Activated gamma-delta T cell treated with Interleukin-2 at 50 U/mL for 16 hours (primary cell): ENCODE measurements at places on chromosomes 7 and 10.

DNA sequence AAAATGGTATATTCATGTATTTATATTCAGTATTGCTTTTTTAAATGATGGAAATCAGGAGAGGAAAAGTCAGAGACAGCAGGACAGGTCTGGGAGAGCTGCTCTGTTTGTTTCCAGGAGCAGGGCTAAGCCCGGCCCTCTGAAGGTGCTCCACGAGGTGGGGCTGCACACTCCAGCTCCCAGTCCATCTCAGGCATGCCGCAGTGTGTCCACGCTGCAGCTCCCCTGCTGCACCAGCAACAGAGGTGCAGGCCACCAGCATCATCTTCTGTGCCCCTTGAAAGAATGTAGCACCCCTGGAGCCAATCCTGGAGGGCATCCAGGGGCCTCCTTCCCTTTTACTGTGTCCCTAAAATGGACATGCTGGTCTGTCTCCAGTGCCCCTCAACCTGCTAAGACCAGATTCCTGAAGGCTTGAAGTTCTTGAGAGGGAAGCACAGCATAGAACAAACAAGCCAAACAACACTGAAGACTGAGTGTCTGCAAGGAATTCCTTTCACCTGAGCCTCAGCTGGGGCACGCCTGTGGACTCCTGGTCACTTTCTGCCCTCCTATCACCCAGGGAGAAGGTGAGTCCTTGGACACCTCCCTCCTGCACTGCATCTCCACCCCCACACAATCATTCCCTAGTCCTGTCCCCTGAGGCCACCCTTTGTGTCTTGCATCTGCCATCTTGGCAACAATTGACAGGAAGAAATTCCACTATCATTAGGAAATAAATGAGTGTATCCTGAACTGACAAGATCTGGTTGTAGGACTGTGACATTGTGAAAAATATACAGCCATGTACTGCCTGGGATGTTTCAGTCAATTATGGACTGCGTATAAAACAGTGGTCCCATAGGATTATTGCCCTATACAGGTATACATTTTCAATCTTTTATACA lies 100.5 kb downstream of the CXCL12 start:
- DNase-seq: no peak

DNA sequence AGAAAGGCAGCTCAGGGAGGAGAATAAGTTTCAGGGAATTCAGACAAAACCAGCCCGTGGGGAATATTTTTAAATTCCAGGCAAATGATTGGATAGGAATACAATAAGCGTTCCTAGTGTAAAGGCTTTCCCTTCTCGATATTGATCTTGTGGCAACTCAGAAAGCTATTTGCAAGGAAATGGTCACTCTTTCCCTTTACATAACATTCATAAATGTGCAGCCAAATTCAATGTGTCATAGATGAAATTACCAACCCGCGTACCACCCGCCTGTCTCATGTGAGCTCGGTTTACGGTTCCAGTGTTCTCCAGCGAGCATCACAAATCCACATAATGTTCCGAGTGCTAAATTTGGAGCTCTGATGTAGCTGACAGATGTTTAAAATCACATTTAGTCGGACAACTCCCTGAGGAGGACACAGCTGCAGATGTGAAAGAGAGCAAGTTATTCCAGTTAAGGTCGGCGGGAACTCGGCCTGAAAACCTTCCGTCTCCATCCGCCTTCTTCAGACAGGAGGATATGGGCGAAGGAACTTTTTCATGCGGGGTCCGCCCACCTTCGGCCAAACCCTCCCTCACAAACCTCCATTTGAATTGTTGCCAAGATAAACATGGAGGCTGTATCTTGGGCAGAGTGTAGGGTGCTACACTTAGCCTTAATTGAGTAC lies 327.0 kb downstream of the RNLS start:
- DNase-seq: no peak

DNA sequence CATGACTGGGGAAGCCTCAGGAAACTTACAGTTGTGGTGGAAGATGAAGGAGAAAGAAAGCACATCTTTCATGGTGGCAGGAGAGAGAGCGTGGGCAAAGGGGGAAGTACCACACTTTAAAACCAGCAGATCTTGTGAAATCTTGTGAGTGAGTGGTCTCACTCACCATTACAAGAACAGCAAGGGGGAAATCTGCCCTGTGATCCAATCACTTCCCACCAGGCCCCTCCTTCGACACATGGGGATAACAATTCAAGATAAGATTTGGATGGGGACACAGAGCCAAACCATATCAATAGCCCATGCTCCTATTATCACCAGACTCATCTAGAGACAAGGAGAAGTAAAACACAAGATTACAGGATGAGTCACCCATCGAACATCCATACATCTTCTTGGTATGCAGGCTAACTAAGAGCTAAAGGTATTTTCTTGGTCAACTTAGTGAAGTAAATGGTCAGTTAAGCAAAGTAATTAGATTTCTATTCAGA lies 55.3 kb upstream of the YAE1 start:
- DNase-seq: no peak

DNA sequence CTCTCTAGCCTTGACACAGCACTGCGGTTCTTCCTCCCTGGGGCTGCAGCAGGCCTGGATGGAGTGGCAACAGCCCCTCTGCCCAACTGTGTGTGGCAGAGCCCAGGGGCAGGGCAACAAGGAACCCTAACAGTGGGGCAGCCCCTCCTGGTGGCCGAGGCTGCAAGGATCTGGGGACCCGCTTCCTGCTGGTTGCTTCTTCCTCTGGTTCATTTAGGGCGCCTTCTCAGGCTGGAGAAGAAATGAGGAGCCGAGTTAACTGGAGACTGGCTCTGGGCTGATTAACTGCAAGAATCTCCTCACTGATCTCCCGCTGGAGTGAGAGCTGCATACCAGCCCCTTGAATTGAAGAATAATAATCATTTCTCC lies 80.1 kb upstream of the EMX2 start:
- DNase-seq: no peak

DNA sequence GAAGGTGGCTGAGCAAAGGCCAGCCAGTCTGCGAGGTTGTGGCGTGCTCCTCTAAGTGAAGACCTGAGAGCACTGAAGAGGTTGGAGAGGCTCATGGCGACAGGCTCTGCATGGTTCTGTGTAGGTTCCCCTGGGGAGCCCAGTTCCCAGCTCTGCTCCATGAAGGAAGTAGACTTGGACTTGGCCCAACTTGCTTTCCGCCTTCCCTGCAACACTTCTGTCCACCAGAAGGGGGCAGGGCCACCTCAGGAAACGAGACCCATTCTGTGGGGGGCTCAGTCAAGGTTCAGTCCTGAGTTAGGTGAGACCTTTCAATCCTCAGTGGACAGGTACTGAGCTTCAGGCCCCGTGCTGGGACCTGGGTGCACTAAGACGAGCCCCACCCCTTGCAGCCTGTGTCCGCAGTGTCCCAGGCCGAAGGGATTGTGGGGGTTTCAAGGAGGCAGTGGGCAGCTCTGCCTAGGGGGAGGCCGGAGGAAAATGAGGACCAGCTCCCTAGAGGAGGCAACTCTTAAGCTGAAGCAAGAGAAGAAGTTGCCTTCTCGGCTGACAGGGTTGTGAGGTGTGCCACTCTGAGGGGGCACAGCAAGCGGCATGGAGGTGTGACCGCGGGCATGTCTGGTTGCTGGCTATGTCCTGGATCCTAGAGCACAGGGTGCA lies 15.0 kb upstream of the PCBD1 start:
- peak; percentile 20 for DNase-seq

- no peak for DNase-seq
Measured at GRCh38 chr10:43122826-43123225, 15.4 kb upstream of the CSGALNACT2 start.

DNA sequence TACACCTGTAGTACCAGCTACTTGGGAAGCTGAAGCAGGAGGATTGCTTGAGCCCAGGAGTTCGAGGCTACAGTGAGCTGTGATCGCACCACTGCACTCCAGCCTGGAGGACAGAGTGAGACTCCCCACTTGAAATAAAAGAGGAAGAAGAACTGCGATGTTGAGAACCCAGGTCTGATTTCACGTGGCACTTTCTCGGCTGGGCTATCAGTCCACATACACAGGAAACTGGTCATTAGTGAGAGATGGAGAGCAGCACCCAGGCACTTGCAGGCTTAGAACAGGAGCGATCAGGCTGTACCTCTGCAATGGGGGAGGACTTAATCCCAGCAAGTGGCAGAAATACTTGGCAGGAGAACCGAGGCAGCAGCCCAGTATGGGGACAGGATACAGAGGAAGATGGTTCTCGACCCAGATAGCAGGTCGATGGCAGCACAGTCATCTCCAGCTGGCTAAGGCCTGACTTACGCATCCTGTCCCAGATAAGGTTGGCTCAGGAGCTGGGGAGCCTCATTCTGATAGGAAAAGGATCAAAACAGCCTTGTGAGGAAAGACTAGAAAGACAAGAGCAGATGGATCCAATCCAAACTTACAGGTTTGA lies 487.7 kb upstream of the AUTS2 start:
- DNase-seq: no peak

- no peak for DNase-seq
Measured at GRCh38 chr7:33979807-33980355, 74.5 kb downstream of the BMPER start.

- no peak for DNase-seq
Measured at GRCh38 chr7:125567686-125568085, 638.1 kb upstream of the POT1 start.
